ENCODE measurements at places on chromosomes 3 and 15.
A peak's percentile ranks its signal among the peaks of the same experiment; 100 is the strongest.

DNA sequence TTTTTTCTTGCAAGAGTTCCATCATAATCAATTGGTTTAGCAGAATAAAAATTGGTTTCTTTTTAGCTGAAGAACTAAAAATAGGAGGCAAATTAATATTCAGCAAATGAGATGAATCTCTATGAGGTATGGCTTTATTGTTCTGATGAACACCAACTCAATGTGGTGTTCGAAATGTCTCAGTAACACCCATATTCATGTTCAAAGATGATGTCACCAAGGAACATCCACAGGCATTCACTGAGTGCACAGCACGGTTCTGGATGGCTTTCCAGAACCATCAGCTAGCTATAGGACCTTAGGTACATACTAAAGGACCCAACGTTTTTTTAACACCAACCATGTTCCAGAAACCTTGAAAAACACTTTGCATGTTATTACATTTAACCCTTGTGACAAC lies 42.7 kb downstream of the CCNL1 start:
- DNase-seq: no peak

DNA sequence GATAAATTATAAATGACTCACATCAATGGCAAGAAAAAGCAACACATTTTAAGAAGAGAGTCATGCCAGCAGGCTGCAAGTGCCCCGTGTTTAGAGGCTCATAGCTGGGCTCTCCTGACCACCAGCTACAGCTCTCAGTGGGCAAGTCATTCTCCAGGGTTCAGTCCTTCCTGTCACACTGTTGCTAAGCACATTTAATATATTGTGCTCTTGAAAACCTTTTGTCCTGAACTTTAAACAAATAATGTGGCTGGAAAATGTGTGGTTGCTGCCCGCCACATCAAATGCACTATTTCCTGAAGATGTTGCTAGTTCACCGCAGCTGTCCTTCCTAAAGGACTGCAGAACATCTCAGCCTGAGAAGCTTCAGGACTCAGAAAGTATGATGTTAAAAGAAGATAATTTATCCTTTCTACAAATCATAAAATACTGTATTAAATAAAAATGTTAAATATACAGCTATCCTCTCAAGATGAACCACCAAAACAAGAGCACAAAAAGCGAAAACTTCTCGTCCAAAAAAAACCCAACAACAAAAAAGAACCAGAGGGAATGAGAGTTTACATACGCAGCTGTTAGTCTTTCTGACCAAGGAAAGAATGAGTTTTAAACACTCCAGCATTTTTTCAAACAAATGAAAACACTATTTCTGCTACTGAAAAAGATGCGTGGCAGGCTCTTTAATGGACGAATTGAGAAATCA lies 951 bp downstream of the TARS3 start:
- DNase-seq: peak; percentile 46

GRCh38 chr3:61686228-61686648 lies 124.9 kb downstream of the PTPRG start:
- no peak for DNase-seq

- DNase-seq: no peak
Observed at GRCh38 chr3:139299261-139300132, 44.3 kb upstream of the MRPS22 start.

- no peak for DNase-seq
Observed at GRCh38 chr3:26592451-26592850, 30.1 kb upstream of the LRRC3B start.

- no peak for DNase-seq
Observed at GRCh38 chr3:29281094-29281343, 148 bp downstream of the RBMS3 start.

- DNase-seq: no peak
Observed at GRCh38 chr3:53196575-53197407, 35.8 kb downstream of the PRKCD start.

DNA sequence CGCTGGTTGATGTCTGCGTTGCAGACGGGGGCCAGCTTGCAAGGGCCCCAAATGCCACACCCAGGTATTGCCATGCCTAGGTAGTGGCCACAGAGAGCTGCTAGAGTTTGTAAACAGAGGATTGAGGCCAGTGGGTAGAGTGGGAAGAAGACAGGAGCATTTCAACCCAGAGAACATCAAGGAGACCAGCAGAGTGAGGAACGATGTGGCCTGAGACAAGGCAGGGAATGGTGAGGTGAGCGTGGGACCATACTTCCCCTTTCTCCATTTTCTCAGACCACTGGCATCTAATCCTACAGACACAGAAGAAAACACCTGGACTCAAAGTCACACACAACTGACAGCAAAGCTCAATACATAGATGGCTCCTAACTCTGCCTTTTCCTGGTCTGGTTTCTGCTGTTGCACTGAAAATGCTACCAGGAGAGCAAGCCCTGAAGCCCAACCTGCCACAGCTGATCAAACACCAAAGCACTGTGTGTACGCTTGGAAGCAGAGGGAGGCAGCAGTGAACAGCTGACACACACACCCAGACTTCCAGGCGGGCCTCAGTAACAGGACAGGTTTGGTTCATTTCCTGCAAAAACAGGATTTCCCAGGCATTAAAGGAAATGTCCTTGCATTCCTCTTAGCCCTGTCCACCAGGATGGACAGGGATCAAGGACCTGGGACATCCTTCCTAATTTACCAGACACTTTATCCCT lies 1.6 kb downstream of the FAM174B start:
- no peak for DNase-seq

DNA sequence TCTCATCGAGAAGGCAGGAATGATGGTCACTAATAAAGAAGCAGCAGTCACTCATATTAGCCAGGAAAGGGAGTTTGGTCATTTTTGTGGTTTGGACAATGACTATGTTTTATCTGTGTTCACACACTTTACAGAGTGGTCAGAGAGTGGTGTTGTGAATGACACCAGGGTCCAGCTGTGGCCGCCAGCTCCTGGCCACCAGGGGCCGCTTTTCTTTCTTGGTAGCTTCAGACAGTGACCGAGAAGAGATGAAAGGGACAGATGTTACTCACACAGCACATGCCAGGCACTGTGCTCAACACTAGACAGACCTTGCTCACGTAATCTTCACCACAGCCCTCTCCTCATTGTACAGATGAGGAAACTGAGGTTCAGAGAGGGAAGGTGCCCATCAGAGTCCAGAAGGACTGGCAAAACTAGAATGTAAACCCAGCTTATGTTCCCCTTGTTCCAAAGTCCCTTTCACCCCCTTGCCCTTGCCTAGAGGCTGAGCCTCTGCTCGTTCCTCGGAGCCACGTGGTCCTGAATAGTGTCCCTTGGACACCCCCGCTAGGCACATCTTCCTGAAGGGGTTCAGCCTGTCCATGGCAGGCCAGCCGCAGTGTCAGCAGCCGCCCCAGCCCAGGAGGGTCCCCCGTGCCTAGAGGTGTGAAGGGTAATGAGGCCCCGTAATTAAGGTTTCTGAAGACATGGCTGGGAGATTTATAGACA lies 55.6 kb downstream of the CYP11A1 start:
- no peak for DNase-seq

- no peak for DNase-seq
Observed at GRCh38 chr3:83500422-83500821, 1458.4 kb upstream of the CADM2 start.

GRCh38 chr3:115689928-115690327 lies 66.6 kb downstream of the GAP43 start:
- DNase-seq: no peak

DNA sequence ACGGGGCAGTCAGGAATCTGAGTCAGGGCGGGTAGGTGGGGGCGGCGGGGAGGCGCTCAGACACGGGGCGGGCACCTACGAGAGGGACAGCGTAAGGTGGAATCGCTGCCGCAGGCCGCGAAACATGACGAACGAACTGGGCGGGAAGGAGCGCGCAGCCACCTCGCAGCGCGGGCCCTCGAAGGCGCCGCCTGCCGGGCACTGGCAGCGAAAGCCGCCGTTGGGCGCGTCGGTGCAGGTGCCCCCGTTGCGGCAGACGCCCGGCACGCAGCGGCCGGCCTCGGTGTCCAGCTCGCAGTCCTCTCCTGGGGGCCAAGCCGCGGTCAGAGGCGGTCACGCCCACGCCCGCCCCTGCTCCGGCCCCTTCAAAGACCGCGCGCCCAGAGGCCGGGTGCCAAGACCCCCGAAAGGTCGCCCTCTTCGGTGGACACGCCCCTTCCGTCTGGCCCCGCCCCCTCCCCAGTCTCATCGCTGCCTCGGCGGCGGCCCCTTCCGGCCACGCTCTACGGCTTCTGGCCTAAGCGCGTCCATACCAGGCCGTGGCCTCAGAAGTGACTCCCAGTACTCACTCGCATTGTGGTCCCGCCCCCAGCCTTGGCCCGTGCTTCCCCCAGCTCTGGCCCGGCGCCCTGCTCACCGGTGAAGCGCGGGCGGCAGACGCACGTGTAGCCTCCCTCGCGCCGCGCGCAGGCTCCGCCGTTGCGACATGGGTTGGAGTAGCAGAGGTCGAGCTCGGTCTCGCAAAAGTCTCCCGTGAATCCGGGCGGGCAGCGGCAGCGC lies 6.4 kb downstream of the CELSR3 start:
- peak; percentile 82 for DNase-seq

DNA sequence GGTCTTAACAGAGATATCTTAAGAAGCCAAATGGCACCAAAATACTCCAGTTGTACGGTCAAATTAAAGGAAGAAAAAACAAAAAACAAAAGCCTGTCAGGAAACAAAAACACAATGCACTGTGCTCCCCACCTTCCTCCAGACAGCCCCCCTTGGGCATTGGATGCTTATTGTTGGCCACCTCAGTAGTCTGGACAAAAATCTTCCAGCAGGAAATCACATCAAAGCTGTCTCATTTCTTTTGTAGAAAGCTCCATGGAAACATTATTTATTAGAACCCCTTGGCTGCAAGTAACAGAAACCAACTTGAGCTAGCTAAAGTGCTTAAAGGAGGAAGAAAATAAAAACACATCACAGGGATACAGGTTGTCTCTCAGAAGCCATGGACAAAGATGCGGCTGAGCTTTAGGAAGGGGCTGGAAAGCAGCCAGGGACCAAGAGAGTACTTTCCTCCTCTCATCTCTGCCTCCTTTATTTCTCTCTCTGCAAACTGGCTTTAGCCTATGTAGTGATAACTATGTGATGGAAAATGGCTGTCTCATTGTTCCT lies 651.5 kb upstream of the ADAMTS9 start:
- DNase-seq: no peak

- DNase-seq: no peak
Observed at GRCh38 chr15:38520035-38520434, 44.6 kb downstream of the RASGRP1 start.

DNA sequence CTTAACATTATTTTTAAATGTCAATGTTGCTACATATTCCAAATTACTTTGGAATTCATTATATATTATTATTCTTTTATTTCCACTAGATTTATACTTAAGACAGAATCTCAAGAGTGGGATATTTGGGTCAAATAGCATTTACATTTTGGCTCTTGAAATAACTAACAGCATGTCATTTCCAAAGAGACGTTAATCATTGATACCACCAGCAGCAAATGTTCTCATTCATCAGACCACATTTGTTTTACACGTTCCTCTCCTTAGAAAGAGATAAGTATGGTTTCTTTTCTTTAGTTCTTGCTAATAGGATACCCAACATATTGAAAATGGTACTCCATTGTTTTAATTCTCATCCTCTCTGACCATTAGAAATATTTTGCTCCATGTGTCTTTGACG lies 229.8 kb downstream of the LPP start:
- no peak for DNase-seq

DNA sequence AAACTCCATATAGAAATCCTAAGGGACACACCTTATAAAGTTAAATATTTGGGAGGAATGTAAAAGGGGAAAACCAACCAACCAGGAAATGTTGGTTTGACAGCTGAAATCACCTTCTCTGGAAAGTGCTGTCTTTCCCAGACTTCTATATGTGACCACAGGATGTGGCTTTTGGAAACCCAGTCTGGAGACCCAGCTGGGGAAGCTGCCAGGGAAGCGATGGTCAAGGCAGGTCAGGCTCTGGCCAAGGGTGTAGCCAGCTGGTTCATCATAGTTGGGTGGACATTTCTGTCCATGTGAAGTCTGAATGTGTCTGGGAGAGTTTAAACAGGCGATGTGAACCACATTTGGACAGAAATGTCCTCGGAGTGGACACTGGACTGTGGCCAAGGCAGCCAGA lies 73.9 kb downstream of the ARNT2 start:
- DNase-seq: no peak

DNA sequence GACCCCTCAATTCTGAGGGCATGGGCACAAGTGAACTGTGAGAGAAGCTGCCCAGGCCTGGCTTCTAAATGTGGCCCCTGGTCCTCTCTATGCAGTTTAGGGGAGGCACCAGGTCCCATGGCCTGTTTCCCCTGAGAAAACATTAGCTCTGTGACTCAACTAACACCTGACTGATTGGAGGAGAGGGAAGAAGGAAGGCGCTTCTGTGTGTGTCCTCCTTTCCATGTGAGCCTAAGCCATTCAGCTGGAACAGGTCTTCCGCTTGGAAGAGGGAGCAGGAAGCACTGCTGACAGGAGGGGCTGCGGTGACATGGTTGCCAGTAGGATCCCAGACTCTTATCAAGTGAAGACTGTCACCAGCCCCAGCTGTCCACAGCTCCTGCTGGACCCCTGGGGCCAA lies 79.5 kb downstream of the MYLK start:
- DNase-seq: no peak

DNA sequence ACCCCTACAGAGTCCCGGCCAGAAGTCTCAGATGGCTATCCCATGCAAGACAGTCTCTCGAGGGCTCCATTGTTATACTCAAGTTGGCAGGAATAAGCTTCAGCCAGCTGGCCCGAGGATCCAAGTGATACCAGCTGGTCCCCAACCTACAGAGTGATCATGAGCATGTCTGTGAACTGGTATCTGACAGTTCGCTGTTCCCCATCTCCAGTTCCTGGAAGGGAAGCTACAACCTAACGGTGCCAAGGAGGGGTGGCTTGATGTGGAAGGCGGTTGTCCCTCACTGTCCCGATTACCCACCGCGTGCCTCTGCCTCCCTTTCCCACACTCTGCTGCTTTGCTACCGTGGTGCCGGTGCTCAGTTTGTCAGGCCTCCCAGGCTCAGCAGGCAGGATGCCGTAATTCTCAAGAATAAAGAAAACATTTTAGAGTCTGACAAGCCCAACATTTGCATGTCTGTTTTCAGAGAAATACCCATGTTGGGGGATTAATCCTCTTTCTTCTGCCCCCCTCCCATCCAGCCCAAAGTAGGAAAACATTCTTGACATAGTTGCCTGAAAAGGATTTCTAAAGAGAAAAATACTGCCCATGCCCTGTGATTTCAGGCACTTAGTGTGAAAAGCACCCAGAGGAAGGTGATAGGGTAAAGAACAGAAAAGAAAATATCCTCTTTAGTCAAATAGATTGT lies 49.4 kb upstream of the HES1 start:
- DNase-seq: no peak

GRCh38 chr3:142022381-142022780 lies 127.0 kb downstream of the TFDP2 start:
- no peak for DNase-seq

- DNase-seq: no peak
Observed at GRCh38 chr3:71398157-71398836, 185.2 kb downstream of the FOXP1 start.

DNA sequence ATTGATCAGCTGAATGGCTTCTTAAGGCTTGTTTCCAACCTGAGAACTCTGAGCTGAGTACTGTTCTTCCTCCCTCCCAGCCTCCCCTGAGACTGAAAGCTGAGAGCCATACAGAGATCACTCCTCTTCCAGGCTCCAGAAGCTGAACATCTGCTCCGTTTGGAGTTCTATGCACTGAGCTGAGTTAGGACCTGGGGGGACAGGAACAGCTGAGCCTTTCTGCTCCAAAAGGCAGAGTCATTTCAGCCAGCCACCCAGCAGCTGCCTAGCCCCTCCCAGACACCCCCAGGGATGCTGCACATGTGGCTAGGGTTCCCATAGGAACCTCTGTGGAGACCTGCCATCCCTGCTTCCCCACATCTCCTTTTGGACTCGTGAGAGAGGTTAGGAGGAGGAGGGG lies 64.2 kb upstream of the GLCE start:
- no peak for DNase-seq
